ENCODE measurements at places on chromosomes 1 and 21.

- DNase-seq = no peak
Observed at GRCh38 chr1:220884109-220884980, 5.1 kb downstream of the HLX start.

GRCh38 chr1:10267921-10268320 is 57.6 kb downstream of the KIF1B start:
- DNase-seq = no peak

DNA sequence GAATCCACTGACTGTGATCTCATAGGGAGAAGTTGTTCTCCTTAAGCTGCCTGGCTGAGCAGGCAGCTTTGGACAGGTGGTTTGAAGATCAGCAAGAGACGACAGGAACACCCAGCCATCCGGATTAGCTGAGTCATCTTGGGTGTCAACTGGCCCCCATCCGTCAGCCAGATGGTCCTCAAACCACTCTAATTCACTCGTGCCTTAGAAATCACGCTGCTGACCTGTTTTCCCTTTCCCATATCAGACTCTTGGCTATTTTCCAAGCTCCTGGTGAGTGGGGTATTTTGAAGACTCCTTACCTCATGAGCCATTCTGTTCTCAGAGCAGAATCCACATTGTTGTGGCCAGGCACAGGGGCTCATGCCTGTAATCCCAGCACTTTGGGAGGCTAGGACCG is 149.1 kb upstream of the L1TD1 start:
- DNase-seq = peak; percentile 2

DNA sequence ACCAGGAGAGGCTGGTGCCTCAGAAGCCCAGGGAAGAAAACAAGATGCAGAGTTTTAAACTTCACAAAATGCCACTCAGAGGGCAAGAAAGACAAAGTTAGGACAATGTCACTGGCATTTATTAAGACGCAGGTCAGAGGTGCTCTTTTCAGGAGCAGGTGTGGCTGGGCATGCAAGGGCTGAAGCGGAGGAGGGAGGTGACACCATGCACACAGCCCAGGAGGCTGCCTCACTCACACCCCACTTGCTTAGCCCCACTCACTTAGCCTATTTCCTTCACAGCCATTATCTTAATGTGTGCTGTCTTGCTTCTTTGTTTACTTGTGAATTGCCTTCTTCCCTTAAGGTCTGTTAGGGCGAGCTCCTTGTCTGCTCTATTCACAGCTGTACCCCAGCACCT is 17.2 kb downstream of the HIVEP3 start:
- no peak for DNase-seq

DNA sequence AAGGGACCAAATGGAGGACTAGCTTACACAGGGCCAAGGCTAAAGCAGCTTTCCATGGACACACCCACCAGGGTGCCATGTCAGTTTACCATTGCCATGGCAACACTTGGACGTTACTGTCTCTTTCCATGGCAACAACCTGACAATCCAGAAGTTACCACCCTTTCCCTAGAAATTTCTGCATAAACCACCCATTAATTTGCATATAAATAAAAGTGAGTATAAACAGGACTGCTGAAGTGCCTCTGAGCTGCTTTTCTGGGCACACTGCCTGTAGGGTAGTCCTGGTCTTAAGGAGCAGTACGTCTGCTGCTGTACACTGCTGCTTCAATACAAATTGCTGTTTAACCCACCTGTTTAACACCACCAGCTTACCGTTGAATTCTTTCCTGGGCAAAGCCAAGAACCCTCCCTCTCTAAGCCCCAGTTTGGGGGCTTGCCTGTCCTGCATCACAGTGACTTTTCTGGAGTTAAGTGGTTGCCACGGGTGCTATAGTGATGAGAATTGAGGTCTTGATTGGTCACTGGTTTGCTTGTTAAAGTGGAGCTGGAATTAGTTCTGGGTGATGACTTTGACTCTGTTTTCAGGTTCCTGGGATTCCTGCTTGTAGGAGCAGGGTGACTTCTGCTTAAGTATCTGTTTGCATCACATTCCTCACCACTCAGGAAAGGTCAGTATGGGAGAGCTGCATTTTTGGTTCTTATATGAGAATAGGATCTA is 83.2 kb downstream of the CLDN17 start:
- DNase-seq = no peak

DNA sequence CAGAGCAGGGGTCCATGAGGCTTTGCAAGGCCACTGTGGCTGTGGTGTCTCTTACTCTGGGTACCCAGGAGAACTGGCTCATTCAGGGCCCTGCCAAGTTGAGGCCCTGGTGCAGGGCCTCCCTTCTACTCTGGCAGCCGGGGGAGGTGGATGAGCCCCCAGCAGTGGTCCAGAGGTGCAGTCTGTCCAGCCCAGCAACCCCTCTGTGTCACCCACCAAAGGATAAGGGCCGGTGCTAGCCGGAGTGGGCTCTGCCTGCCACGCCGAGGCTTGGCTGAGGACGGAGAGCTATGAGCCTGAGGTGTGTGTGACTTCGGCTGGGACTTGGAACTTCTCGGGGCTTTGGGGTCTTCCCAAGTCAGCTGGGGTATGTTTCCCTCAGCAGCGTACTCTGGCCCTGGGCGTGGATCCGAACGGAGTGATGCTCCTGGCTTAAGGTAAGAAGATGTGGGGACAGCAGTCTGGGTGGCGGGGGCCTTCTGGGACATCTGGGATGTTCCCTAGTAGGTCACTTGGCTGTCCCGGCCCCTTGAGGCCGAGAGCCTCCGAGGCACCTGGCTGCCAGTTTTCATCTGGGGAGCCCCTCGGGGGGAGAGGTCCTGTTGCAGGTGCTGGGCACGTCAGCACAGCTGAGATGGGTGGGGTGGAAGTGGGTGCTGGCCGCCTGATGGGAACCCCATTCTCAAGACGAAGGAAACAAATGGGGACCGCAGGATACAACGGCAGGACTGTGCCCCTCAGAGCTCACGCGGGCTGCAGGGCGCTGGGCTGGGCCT is 25.9 kb downstream of the RUNX3 start:
- no peak for DNase-seq

DNA sequence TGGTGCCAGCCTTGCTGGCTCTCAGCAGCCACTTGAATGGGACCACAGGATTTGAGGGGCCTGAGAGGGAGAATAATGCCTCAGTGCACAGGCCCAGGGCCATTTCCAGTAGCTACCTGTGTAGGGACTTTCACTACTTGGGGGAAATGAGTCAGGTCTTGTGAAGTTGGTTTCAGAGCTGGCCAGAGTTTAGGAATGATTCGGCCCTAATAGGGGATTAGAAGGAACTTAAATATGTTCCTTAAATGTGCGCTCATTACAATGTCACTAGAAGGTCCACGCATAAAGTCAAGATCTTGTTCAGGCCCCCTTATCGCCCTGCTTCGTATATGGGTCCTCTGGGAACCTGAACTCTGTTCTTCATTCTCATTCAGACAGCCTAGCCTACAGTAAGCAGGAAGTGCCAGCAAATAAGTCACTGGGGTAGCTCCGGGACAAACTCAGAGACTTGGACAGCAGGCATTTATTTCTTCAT is 5.6 kb upstream of the AKR1A1 start:
- DNase-seq = no peak

GRCh38 chr1:70146488-70146887 is 58.9 kb downstream of the LRRC40 start:
- DNase-seq = peak; percentile 41

- no peak for DNase-seq
Observed at GRCh38 chr1:68293122-68293521, 60.8 kb upstream of the WLS start.

DNA sequence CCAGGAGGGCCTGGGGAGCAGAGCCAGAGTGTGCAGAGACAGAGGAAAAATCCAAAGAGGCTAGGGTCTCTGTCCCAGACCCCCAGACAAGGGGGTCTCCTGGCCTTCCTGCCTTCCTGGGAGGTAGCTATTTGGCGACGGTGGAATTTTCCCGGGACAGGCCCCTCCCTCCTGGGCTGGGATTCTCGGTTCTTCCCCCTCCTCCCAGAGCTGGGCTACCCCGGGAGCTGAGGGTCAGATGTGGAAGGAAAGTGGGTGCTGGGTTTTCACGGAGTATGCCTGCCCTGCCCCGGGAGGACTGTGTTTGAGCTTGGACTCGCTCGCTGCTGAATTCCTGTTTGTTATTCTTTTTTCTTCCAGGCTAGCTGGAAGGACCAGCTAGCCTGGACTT is 759 bp downstream of the AMPD2 start:
- peak; percentile 82 for DNase-seq

- DNase-seq = no peak
Observed at GRCh38 chr1:151474745-151475144, 15.5 kb upstream of the POGZ start.

DNA sequence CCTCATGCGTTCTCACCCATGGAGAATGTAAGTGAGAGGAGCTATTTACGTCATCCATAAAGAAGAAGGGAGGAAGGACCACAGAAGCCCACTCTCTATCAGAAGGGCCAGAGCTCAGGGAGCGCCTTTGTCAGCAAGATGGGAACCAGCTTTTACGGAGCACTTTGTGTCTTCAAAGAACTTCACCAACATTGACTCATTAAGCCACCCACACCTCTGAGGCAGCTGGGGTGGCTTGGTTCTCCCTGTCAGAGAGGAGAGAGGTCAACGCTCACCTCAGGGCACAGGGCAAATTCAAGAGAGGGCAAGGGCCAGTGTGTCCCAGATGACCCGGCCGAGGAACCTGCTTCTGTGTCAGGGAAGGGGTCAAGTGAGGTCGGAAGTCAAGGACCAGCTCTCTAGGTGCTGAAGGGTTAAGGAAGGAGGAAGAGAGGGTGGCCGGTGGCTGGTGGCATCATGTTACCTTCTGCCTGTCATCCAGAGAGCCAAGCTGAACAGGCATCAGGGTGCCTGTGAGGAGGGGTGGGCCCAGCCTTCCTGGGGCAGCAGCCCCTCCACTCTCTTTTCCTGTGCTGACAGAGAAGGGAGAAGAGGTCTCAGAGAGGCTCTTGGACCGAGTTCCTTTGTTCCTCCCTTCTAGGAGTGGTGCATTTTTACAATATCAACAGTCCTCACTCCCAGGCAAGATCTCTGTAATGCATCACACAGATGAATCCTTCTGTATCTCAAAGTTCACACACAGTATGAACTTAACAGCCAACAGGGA is 109.0 kb downstream of the ETS2 start:
- no peak for DNase-seq

DNA sequence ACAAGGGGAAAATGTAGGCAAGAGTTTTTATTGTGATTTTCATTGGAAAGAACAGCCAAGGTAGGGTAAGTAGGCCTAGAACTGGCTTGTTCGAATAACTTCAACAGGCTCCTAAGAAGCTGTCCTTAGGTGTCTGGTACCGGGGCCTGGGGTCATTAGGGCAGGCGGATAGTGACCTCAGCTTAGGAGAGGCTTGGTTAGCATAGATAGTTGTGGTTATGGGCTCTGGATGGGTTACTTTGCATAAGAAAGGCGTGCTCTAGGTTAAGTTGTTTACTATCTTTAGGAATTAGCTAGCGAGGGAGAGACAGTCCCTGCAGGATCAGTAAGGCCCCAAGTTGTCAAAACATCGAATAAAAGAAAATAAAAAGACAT is 20.7 kb upstream of the HPCAL4 start:
- no peak for DNase-seq

- peak; percentile 54 for DNase-seq
Observed at GRCh38 chr1:113536182-113536780, 146.0 kb downstream of the MAGI3 start.

All from EH (cell line).